Osteoblast (primary cell): ENCODE measurements at places on chromosomes 13 and 19.

- DNase-seq, result no peak
These were observed 11.0 kb upstream of the CCL25 start for GRCh38 chr19:8041531-8041931.

- DNase-seq, result peak; percentile 99
These were observed 19.7 kb upstream of the JUND start for GRCh38 chr19:18300930-18301717.

DNA sequence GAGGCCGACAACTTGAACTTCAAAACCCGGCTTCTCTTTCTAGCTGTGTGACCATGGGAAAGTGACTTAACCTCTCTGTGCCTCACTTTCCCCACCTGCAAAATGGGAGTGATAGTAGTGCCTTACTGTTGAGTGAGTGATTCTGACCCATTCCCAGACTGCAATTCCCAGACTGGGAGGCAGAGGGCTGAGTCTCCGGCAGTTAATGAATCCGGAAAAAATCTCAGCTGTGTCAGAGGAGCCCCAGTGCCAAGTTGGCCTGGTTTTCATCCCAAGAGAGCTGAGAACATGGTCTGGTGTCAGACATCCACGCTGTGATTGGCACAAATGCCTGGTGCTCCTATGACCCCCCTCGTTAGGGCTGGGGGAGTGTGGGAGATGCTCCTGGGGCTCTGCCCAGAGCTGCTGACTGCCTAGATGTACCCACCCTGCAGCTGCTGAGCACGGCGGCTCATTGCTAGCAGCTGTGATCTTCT, 50.0 kb downstream of the PIN1 start:
- DNase-seq, result peak; percentile 74

DNA sequence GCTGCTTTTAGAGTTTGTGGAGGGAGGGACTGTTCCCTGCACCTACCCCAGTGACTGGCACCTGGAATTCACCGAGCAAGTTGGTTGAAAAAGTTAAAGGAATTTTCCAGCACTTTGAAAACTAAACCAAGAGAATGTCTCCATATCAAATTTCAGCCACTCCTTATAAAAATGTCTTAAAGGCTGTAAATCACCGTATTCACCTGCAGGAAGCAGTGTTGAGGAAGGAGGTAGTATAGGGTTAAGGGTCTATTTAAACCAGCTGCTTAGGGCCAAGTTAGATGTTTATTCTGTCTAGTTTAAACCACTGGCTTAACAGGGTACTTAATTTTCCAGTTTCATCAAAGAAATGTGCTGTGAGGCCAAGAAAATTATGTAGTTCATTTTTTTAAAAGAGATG, 3.8 kb upstream of the RAB20 start:
- DNase-seq, result no peak

- DNase-seq, result no peak
These were observed 88.4 kb downstream of the NALCN start for GRCh38 chr13:101327871-101328270.
